Hypothalamus (tissue), 51 donors: ENCODE measurements at places on chromosomes 1 and 21.

GRCh38 chr1:48470481-48470855 lies 1.5 kb downstream of the SPATA6 start:
- DNase-seq, result peak; percentile 32

GRCh38 chr1:167054531-167054930 lies 35.6 kb downstream of the GPA33 start:
- DNase-seq, result no peak

DNA sequence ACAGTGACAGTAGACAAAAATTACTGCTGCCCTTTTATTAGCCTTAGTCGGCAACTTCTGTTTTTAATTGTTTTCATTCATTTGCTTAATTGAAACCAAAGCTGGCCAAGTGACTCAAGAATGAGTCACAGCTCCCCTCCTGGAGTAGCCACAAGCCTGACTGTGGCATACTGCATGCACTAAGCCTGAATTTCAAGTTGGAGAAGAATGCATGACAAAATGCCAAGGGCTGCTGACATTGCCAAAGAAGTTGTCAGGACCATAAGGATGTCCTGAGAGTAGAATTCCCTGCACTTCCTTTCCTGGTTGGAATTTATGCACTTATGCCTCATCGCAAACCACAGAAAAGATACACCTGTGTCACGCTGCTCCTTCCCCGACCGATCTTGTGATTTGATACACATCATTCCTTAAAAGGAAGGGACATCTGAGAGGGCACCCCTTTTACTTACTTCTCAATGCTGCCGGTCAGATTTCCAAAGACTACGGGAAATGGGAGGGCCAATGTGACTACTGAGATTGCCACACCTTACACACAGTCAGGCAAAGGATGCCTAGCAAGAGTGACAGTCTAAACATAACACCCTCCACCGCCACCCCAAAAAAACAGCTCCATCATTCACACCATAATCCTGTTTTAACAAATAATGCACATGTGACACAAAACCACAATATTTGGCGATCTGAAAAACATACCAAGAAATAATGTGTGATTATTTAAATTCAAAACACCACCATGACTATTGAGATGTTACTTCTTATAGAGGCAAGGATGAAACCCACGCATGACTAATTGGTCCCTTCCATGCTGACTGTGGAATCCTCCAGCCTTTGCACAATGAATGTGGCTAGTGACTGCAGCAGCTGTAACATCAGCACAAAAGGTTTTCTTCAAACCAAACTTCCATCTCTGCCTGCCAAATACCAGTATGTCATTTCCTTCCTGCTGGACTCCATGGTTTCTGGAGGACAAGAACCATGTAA lies 28.2 kb downstream of the VAV3 start:
- no peak for DNase-seq

- no peak for DNase-seq
These were observed 41.3 kb upstream of the H6PD start for GRCh38 chr1:9193233-9193625.

DNA sequence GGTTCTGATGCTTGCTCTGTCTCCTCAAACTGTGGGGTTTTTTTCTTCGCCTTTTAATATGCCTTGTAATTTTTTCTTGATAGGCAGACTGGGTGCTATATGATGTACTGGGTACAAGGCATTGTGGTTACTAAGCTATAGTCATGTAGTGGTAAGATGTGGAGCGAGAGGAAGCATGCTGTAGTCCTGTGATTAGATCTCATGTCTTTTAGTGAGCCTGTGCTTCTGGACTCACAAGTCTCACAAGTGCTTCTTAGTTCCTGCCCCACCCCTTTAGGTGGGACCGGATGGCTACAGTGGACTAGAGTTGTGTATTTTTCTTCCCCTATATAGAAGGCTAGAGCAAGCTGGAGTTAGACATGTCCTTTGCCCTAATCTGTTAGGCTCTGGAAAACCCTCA lies 178.7 kb downstream of the DNM3 start:
- no peak for DNase-seq

GRCh38 chr1:88035578-88035977 lies 648.5 kb upstream of the PKN2 start:
- no peak for DNase-seq

DNA sequence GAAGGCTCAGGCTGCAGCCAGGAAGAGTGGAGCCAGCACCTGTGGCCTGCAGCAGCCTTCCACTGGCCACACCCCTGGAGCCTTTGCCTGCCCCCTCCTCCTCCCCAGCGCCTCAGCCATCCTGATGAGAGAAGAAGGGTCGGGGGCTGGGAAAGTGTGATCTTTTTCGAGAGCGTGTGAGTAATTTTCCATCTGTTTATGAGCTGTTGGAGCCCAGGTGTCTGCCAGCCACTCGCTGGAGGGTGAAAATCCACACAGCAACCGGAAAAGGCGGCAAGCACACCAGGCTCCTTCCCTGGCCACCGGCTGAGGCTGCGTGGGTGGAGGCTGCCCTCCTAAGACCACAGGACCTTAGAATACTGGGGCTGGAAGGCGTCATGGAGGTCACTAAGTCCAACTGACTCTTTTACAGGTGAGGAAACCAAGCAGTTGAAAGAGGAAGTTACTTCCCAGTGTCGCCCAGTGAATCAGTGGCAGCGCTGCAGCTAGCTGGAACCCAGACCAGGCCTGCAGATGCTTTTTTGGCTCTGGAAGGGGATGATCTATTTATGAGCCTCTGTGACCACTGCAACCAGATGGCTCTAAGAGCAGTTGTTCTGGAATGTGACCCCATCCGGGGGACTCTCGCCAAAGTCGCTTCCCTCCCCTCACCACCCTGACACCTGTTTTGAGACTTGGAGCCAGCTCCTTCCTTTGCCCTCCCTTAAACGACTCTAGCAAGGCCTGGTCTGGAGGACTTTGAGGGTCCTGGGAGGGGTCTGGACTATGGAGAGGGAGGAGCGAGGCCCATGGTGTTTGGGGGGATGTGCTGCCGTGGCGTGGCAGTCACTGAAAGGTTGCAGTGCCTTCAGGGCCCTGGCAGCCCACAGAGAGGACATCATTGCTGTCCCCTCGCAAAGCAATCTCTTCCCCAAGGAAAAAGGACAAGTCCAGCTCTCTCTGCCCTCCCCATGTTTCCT lies 54.5 kb downstream of the LGR6 start:
- no peak for DNase-seq

GRCh38 chr1:164382384-164382783 lies 176.6 kb upstream of the PBX1 start:
- no peak for DNase-seq

GRCh38 chr1:213727853-213728592 lies 259.8 kb upstream of the PROX1 start:
- DNase-seq, result no peak

DNA sequence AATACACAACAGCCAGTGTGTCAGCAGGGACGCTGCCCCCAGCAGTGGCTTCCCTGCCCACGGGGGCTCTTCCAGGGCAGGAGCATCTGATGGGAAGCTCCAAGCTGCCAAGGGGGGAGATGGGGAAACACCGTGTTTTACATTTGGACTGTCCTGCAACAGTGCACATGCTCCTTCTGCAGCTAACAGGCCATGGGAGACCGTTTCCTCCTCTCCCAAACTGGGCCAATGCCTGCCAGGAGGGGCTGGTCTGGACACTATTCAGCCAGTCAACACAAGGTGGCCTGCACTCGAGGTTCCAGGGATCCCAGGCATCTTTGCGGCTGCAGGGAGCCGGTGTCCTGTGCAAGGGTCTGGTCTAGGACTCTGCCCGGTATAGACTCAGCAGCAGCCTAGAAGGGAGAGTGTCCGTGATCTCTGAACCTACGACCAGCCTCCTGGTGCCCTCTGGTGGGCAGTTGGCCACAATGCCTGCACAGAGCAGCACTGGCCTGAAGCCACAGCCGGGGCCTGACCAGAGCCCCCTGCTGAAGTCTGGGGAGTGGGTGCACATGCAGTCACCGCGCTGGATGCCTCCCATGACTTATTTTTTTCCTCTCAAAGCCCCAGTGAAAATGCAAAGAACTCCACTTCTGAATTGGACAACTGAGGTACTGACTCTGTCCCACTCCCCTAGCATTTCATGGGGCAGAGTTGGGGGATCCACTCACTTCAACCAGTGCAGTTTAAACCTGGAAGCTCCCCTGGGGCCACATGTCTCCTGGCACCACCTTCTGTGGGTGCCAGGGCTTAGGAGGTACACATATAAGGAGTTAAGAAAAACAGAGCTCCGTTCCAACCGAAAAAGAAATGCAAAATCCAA lies 33.3 kb downstream of the RCC2 start:
- DNase-seq, result peak; percentile 52

GRCh38 chr1:212237651-212238050 lies 47.6 kb upstream of the PPP2R5A start:
- DNase-seq, result no peak

- no peak for DNase-seq
These were observed 19.3 kb upstream of the ALDH4A1 start for GRCh38 chr1:18921516-18922251.

DNA sequence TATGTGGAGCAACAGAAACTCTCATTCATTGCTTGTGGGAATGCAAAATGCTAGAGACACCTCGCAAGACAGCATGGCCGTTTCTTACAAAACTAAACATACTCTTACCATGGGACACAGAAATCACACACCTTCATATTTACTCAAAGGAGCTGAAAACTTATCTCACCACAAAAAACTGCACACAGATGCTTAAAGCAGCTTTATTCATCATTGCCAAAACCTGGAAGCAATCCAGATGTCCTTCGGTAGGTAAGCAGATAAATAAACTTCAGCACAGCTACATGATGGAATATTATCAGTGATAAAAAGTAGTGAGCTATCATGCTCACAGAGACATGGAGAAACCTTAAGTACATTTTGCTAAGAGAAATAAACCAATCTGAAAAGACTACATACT lies 124.3 kb downstream of the RERE start:
- no peak for DNase-seq

- no peak for DNase-seq
These were observed 78.3 kb downstream of the NDUFS5 start for GRCh38 chr1:39104158-39105060.

DNA sequence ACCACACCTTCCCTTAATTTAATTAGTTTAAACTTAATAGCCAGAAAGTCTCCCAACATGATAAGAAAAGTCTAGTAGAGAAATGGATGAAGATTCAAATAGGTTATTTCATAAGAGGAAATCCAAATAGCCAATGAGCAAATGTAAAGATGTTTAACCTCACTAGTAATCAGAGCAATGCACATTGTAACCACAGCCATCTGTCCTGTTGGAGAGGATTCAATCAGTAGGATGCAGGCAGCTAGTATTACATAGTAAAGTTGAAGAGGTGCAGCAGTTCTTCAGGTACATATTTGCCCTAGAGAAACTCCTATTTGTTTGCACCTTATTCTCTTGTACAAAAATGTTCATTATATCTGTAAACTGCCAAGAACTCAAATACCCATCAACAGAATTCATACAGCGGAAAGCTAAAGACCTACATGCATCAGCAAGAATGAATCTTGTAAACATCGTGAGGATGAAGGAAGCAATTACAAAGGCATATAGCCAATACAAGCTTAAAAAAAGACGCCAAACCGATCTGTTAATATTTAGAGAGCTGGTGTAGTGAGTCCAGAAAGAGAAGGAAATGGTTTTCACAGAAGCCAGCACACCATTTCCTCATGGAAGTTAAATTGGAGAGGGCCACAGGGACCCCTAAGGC lies 27.9 kb downstream of the DIP2A start:
- DNase-seq, result no peak

GRCh38 chr1:155195201-155196102 lies 12.2 kb downstream of the THBS3 start:
- DNase-seq, result no peak

DNA sequence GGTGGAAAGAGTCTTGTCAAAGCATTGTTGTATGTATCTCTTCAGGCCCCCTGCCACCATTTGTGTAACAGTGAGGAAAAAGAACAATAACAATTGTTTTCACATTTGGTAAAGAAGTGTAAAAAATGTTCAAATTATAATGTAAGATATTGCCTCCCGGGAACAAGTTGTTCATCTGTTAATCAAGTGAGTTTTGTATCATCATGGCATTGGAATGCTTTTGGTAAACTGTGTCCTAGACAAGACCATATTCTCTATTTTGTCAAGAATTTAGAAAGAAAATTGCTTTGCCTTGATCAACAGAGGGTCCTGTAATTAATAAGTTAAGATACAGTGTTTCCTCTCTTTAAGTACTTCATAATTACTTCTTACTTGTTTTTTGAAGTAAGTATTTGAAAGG lies 692.0 kb upstream of the NR5A2 start:
- DNase-seq, result no peak

DNA sequence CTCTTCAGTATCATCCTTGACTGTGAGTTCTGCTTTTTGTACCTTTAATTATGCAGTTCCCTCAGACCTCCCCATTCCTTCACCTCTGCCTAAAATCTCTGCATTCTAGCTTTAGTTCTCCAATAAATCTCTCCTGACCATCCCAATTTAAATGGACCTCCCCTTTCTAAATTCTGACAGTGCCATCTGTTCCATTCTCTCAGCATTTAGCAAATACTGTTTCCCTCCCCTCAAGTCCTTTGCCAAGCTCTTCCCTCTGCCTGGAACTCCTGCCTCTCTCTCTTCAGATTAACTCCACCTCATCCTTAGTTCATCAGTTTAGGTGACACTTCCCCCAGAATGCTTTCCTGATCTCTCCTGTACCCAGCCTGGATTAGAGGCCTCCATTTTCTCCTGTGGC lies 54.0 kb upstream of the JUN start:
- no peak for DNase-seq
